GM23248 (cell line): ENCODE measurements at places on chromosomes 16 and 17. TPM values are rescaled to one million over a fixed set of nuclear protein-coding genes. Genes with fewer than 3 reads are reported as not detected.

DNA sequence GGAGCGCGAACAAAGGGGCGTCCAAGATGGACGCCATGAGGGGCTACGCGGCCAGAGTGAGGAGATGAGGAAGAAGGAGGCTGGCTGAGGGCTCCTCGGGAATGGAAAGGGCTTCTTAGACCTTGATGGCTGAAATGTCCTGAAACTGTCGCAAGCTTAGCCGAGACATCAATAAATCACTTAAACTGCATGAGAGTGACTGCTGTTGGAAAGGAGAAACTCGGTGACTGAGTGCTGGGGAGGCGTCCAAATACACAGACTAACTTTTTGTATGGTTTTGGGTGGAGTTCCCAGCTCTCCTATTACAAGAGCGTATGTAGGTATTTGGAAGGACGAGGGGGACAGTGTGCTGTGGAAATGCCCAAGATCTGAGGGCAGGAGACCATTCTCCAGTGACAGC lies 1.4 kb upstream of the GEMIN4 start:
- DNase-seq, result no peak

- DNase-seq, result peak; percentile 49
These were observed 652 bp downstream of the VPS35L start for GRCh38 chr16:19555938-19556771.

- DNase-seq, result no peak
These were observed 127.0 kb upstream of the NLRP1 start for GRCh38 chr17:5711344-5711743.

The GJD3 gene
- total RNA-seq, result 1.2 TPM in 1 of 2 replicates, not detected in the other

GRCh38 chr16:89022051-89022836 lies 45.2 kb upstream of the CBFA2T3 start:
- no peak for DNase-seq
